ENCODE measurements at places on chromosomes 6 and 20. TPM values are rescaled to one million over a fixed set of nuclear protein-coding genes. Genes with fewer than 3 reads are reported as not detected.

The EGFL8 gene
- total RNA-seq: 19.2 TPM

The OARD1 gene
- total RNA-seq: 14.5 TPM

DNA sequence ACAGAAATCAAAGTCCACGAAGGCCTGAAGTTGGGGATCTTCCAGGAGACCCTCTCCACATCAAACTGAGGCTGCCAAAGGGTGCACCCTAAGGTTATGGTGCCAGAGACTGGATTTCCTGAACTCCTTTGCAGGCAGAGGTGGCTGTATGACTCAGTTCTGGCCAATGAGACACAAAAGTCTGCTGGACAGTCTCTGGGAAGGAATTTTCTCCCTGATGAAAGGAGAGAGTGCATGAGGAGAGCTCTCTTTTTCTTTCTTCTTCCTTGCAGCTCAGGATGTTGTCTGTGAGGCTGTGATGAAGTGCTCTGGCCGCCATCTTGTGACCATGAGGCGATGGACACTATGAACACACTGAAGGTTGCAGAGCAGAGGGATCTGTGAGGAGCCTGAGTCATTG is 85.2 kb downstream of the MDGA1 start:
- DNase-seq: no peak

GRCh38 chr20:750801-751200 is 17.5 kb downstream of the SLC52A3 start:
- no peak for DNase-seq

- DNase-seq: no peak
Observed at GRCh38 chr6:157867981-157868380, 44.9 kb downstream of the SNX9 start.

DNA sequence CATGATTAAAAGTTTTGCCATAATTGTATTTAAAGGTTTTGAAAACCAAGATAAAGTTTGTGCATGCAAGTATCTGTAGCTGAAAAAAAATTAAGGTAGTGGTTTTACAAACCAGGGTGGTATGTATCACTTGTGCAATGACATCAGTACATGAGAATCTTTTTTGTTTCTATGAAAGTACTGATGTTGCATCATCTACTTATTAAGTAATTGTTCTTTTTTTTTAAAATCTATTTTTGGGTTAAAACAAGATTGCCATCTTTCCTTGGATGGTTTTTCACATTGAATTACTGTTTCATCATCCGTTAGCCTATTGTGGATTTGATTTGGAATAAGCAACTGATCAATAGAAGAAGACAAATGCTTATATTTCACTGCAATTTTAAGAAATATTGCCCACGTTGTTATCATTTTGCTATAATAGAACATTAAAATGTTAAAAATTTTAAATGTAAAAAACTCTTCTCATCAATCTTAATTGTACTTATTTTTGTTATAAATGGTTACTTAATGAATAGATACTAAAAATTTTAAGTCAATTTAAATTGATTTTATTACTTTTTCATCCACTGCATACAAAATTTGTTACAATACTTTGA is 39.8 kb upstream of the TAGAP start:
- DNase-seq: no peak
